Activated T-helper 1 cell treated with anti-CD3 and anti-CD28 coated beads, Interleukin-12 subunit alpha, Interleukin-12 subunit beta, Interleukin-2, Interleukin-4 antibody, amounts not matched to agents 30 ng/mL and 10 ng/mL and 1 ng/mL, durations not matched to agents 14 hours and 24 hours and 36 hours (primary cell): ENCODE measurements at places on chromosomes 11 and 22. TPM values are rescaled to one million over a fixed set of nuclear protein-coding genes. Genes with fewer than 3 reads are reported as not detected.

GRCh38 chr22:31956360-31956759 lies 12.0 kb downstream of the YWHAH start:
- no peak for DNase-seq
- H3K4me3 ChIP-seq: no peak overlapping the region
- peaks cover 38% of the 10 kb centered on the region for H3K36me3 ChIP-seq
- peak overlapping the region; percentile 49 for H3K27ac ChIP-seq

DNA sequence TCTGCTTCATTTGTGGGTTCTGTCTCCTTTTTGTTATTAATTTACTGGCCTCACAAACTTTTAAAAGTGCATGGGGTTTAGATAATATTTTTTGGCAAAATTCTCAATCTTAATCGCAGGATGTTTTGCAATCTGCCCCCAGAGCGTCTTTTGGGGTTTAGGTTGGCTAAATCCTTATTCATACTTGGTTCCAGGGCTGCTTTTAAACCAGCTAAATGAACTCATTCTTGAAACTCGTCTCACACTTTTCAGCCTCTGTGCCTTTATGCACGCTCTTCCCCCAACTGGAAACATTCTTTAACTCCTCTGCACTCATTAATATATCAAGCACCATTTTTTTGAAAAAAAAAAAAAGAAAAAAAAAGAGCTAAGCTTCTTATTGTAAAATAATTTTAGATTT lies 131.7 kb downstream of the KIF18A start:
- H3K27ac ChIP-seq: no peak overlapping the region
- no peaks in the 10 kb centered on the region for H3K36me3 ChIP-seq
- no peaks in the 10 kb centered on the region for H3K4me1 ChIP-seq
- H3K4me3 ChIP-seq: no peak overlapping the region
- no peak for DNase-seq
- H3K27me3 ChIP-seq: peaks cover 4% of the 10 kb centered on the region

Gene RAG2
- total RNA-seq: not detected in 2 replicates

- H3K4me3 ChIP-seq: no peak overlapping the region
- no peak overlapping the region for H3K27ac ChIP-seq
- no peaks in the 10 kb centered on the region for H3K4me1 ChIP-seq
- DNase-seq: no peak
Observed at GRCh38 chr11:16286095-16286494, 70.3 kb downstream of the SOX6 start.

GRCh38 chr22:23591201-23591791 lies 11.2 kb upstream of the IGLL1 start:
- DNase-seq: peak; percentile 18
- H3K4me3 ChIP-seq: no peak overlapping the region
- peaks cover 9% of the 10 kb centered on the region for H3K27me3 ChIP-seq

GRCh38 chr11:129723146-129723760 lies 92.4 kb upstream of the TMEM45B start:
- no peak overlapping the region for H3K27ac ChIP-seq
- DNase-seq: no peak
- H3K4me1 ChIP-seq: peaks cover 9% of the 10 kb centered on the region
- no peak overlapping the region for H3K4me3 ChIP-seq

DNA sequence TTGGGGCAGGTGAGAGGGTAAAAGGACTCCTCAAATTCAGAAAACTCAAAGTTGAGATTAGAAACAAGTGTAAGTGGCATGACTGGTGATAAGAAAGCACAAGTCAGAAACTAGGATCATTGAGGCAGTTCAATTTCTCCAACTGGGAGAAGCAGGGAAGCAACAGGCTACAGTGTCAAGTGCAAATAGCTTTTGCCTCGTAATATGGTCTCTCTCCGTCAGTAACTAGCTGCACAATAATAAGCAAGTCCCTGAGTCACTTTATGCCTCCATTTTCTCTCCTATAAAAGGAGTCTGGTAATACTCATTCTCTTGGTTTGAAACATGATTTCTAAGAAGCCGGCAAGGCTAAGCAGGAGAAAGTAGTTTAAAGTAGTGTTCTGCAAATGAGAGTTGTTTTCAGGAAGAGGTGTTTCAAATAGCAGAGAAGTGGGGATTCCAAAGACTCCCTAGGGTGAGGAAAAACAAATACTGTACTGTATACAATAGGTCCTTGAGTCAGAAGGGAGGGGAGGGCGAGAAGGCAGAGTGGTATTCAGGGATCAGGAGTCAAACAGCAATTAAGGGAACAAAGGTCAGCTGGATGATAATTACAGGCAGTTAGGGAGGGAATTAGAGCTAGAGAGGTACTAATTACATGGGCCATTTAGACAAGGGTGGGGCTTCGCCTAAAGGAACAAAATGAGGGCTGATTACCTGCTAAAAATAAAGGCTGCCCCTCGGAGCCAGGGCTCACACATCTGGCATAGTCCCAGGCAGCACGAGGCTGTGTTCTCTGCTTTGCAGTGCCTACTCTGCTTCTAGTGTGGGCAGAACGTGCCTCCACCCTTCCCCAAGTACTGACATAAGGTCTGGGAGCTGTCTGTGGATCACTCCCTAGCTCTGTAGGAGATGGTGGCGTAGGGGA lies 96.0 kb upstream of the BDNF start:
- H3K27me3 ChIP-seq: no peaks in the 10 kb centered on the region
- no peak for DNase-seq
- no peak overlapping the region for H3K27ac ChIP-seq
- no peaks in the 10 kb centered on the region for H3K4me1 ChIP-seq
- H3K4me3 ChIP-seq: no peak overlapping the region

- H3K4me3 ChIP-seq: no peak overlapping the region
- no peak for DNase-seq
- peaks cover 56% of the 10 kb centered on the region for H3K36me3 ChIP-seq
- no peaks in the 10 kb centered on the region for H3K27me3 ChIP-seq
- peaks cover 11% of the 10 kb centered on the region for H3K4me1 ChIP-seq
Observed at GRCh38 chr22:27850000-27850521, 48.5 kb upstream of the MN1 start.

Gene MFRP
- not detected in 2 replicates for total RNA-seq

GRCh38 chr11:132238331-132238866 lies 868.0 kb downstream of the NTM start:
- no peaks in the 10 kb centered on the region for H3K36me3 ChIP-seq
- H3K27me3 ChIP-seq: no peaks in the 10 kb centered on the region
- no peaks in the 10 kb centered on the region for H3K4me1 ChIP-seq
- no peak for DNase-seq
- H3K4me3 ChIP-seq: no peak overlapping the region
- no peak overlapping the region for H3K27ac ChIP-seq

Gene SPCS2
- total RNA-seq: 167 and 172 TPM in 2 replicates

GRCh38 chr11:47916361-47916841 lies 64.0 kb upstream of the PTPRJ start:
- H3K27me3 ChIP-seq: no peaks in the 10 kb centered on the region
- peaks cover 2% of the 10 kb centered on the region for H3K36me3 ChIP-seq
- H3K4me1 ChIP-seq: peaks cover 47% of the 10 kb centered on the region
- H3K4me3 ChIP-seq: no peak overlapping the region
- DNase-seq: no peak

DNA sequence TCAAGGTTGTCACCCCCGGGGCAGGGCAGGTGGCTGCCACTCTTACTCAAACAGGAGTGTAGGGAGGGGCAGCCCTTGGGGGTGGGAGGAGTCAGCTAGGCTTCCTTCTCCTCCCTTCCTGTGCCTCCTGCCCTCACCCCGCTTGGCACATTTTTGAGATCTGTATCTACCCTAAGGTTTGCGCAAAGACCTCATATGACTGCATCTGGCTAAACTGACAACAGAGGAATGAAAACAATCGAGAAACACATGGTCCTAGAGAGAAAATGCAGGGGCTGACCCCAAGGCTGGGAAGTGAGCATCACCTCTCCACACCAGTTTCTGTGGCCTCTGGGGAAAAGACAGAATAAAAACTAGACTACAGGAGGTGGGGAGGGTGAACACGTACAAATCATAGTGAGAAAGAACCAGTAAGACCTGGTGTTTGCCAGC lies 28.1 kb downstream of the IGSF9B start:
- H3K27ac ChIP-seq: peak overlapping the region; percentile 80
- H3K4me3 ChIP-seq: peak overlapping the region; percentile 79
- H3K36me3 ChIP-seq: peaks cover 41% of the 10 kb centered on the region
- DNase-seq: peak; percentile 61

Gene C11orf87
- total RNA-seq: not detected in 2 replicates

DNA sequence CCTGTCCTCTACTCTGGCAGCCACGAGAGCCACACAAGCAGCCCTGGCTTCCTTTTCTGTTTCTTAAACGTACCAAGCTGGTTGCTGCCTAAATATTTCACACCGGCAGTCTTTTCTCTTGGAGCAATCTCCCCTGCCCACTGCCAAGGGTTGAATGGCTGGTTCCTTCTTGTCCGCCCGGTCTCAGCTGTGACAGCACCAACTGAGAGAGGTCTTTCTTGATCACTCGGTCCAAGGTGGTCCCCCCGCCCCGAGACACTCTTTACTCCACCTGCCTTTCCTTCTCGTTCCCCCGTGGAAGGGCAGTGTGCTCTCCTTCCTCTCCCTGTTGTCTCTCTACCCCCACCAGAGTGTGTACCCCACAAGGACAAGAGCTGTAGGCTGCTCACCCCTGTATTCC lies 33.7 kb upstream of the IGSF9B start:
- no peaks in the 10 kb centered on the region for H3K36me3 ChIP-seq
- DNase-seq: no peak
- H3K27me3 ChIP-seq: peaks cover 9% of the 10 kb centered on the region
- peaks cover 5% of the 10 kb centered on the region for H3K4me1 ChIP-seq
- H3K27ac ChIP-seq: no peak overlapping the region

DNA sequence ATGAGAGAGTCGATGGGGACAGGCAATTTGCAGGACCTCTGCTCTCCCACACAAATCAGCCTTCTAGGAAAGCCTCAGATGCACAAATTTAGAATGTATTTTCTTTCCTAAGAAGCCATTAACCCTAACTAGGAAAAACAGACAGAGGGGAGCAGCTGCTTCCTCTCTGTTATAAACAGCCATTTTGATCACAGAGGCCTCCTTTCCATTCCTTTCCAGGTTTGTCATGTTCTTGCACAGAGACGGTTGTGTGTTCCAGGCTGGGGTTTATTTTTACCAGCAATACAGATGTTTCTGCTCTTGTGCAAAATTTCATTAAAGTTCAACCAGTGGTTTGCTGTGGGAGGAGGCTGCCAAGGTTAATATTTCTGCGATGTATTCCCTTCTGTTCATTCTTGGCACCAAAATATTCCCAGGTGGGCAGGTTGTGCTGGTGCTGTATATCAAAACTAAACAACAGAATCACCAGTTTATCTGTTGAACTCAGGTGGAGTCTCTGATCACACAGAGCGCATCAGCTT lies 90.2 kb downstream of the NAV2 start:
- no peak overlapping the region for H3K4me3 ChIP-seq
- no peak for DNase-seq
- no peaks in the 10 kb centered on the region for H3K4me1 ChIP-seq
- peaks cover 2% of the 10 kb centered on the region for H3K27me3 ChIP-seq
- H3K27ac ChIP-seq: no peak overlapping the region
- no peaks in the 10 kb centered on the region for H3K36me3 ChIP-seq

Gene GNG3
- total RNA-seq: not detected in 2 replicates

Gene GRAMD4
- 87.1 and 90.6 TPM in 2 replicates for total RNA-seq

GRCh38 chr11:66856496-66857233 lies at the start of gene LRFN4:
Gene LRFN4, plus strand, starts transcription at chr11:66857064. Its CDS starts 681 bp downstream, at chr11:66857745.
- H3K4me3 ChIP-seq: peak within 1 kb of the TSS; percentile 94
- H3K27me3 ChIP-seq: no peaks in the 10 kb centered on the region
- H3K4me1 ChIP-seq: peaks cover 12% of the 10 kb centered on the region
- peak within 1 kb of the TSS; percentile 97 for H3K27ac ChIP-seq

GRCh38 chr11:117941976-117942654 lies 12.9 kb upstream of the TMPRSS13 start:
- H3K4me3 ChIP-seq: no peak overlapping the region
- no peak overlapping the region for H3K27ac ChIP-seq
- DNase-seq: no peak
- peaks cover 3% of the 10 kb centered on the region for H3K36me3 ChIP-seq
- peaks cover 7% of the 10 kb centered on the region for H3K27me3 ChIP-seq

- no peak for DNase-seq
- no peaks in the 10 kb centered on the region for H3K4me1 ChIP-seq
- no peaks in the 10 kb centered on the region for H3K27me3 ChIP-seq
- H3K4me3 ChIP-seq: no peak overlapping the region
- no peak overlapping the region for H3K27ac ChIP-seq
- H3K36me3 ChIP-seq: no peaks in the 10 kb centered on the region
Observed at GRCh38 chr22:47196166-47196849, 433.9 kb downstream of the TBC1D22A start.

Gene NLRP10
- not detected in 2 replicates for total RNA-seq

DNA sequence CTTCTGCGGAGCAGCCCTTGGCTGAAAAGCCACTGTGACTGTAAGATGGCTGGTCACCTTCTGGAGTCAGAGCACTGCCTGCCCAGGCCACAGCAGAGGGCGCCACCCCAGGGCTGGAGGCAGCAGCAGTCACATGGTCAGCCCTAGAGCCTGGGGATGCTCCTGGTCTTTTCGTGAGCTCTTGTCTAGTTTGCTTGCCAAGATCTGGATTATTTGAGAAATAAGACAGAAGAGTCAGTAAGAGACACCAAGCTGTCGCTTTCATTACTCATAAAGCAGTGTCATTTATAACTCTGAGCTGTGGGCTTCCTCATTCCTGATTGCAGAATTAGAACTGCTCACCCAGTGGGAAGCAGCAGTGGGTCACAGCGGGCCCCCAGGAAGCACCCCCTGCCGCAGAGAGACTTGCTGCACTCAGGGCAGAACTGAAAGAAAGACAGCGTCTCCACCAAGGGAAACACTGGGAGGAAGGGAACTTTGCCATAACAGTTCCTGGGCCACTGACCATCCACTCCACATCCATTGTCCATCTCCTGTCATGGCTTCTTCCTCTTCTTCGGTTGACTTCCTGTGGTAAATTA lies 56.7 kb downstream of the PPP6R2 start:
- H3K36me3 ChIP-seq: peaks cover 14% of the 10 kb centered on the region
- H3K4me3 ChIP-seq: no peak overlapping the region
- no peaks in the 10 kb centered on the region for H3K27me3 ChIP-seq
- DNase-seq: no peak
- peak overlapping the region; percentile 42 for H3K27ac ChIP-seq
- H3K4me1 ChIP-seq: peaks cover 25% of the 10 kb centered on the region

Gene CALCA
- not detected in 2 replicates for total RNA-seq

- H3K4me3 ChIP-seq: no peak overlapping the region
- no peaks in the 10 kb centered on the region for H3K4me1 ChIP-seq
- H3K27ac ChIP-seq: no peak overlapping the region
- no peaks in the 10 kb centered on the region for H3K36me3 ChIP-seq
- no peaks in the 10 kb centered on the region for H3K27me3 ChIP-seq
Observed at GRCh38 chr11:58968251-58968711, 29.0 kb downstream of the GLYATL1 start.

DNA sequence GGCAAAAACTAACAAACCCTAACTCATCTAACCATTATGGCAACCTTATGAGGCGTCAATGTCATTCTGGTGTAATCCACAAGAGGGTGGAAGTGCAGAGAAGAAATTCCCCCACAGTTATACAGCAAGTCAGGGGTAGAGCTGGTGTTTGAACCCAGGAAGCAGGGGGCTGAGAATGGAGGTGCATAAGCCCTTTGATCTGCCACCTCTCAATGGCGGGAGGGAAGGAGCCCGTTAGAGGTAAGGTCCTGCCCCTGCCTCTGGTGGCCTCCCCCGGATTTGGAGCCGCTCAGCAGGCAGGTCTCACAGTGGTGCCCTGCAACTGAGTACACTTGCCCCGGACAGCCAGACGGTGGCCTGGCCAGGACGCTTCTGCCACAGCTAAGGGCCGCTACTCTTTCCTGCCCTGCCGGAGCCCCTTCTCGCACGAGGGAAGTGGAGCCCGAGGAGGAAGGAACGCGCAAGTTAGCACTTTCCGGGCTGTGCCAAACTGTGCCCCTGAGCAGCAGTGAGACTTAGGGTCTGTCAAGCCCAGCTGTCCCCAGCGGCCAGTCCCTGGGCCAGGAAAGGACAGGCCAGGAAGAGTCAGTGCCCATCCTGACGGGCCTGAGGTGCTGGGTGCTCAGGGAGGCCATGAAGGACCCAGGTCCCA lies 1.1 kb downstream of the FXYD2 start:
- peak overlapping the region; percentile 70 for H3K27ac ChIP-seq
- no peak for DNase-seq
- H3K36me3 ChIP-seq: peaks cover under 1% of the 10 kb centered on the region
- peak overlapping the region; percentile 1 for H3K4me3 ChIP-seq
- peaks cover 69% of the 10 kb centered on the region for H3K4me1 ChIP-seq
